ENCODE measurements at places on chromosomes 2 and 18. TPM values are rescaled to one million over a fixed set of nuclear protein-coding genes. Genes with fewer than 3 reads are reported as not detected.

GRCh38 chr2:150358468-150358807 lies 129.0 kb downstream of the RND3 start:
- no peak overlapping the region for H3K27ac ChIP-seq
- no peak overlapping the region for H3K4me3 ChIP-seq
- H3K4me1 ChIP-seq: no peaks in the 10 kb centered on the region
- H3K36me3 ChIP-seq: no peaks in the 10 kb centered on the region
- no peak for DNase-seq

DNA sequence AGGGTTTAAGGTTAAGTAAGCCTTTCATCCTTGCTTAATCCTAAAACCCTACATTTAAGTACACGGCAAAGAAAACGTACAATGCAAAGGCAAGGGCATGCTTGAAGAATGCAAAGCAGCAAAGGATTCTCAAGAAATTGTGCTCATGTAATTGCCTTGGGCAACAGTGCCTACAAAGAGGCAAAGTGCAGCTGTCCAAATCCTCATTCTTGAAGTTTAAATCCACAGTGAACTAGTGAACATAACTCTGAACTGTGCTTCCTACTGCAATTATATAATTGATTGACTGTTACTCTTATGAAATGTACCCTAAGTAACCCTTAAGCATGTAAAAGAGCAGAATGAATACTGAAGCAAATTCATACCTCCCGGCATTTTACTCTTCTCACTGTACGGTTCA lies 85.4 kb downstream of the MAP3K20 start:
- H3K4me1 ChIP-seq: no peaks in the 10 kb centered on the region
- H3K27ac ChIP-seq: peak overlapping the region; percentile 68
- H3K27me3 ChIP-seq: no peaks in the 10 kb centered on the region
- no peak for DNase-seq

DNA sequence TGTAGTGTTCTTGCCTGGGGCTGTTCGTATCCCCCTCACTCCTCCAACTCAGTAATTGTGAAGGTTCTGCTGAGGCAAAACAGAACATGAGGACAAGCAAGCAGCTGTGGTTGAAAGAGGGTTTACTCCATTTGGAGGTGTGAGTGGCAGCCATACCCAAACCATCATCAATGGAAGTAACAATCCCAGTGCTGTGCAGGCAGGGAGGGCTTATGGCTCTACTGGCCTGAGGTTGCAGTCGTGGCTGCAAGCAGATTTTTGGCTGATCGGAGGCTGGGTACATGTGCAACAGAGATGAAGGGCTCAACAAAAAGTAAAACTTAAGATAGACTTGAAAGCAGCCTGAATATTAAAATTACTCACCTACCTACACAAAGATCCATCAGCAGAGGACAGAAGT lies 13.2 kb downstream of the SRSF7 start:
- no peaks in the 10 kb centered on the region for H3K27me3 ChIP-seq
- no peak overlapping the region for H3K4me3 ChIP-seq
- H3K4me1 ChIP-seq: peaks cover 32% of the 10 kb centered on the region
- H3K27ac ChIP-seq: peak overlapping the region; percentile 74

GRCh38 chr2:29977284-29977683 lies 55.9 kb upstream of the ALK start:
- H3K4me3 ChIP-seq: no peak overlapping the region
- no peaks in the 10 kb centered on the region for H3K36me3 ChIP-seq
- no peaks in the 10 kb centered on the region for H3K27me3 ChIP-seq
- no peak overlapping the region for H3K27ac ChIP-seq

DNA sequence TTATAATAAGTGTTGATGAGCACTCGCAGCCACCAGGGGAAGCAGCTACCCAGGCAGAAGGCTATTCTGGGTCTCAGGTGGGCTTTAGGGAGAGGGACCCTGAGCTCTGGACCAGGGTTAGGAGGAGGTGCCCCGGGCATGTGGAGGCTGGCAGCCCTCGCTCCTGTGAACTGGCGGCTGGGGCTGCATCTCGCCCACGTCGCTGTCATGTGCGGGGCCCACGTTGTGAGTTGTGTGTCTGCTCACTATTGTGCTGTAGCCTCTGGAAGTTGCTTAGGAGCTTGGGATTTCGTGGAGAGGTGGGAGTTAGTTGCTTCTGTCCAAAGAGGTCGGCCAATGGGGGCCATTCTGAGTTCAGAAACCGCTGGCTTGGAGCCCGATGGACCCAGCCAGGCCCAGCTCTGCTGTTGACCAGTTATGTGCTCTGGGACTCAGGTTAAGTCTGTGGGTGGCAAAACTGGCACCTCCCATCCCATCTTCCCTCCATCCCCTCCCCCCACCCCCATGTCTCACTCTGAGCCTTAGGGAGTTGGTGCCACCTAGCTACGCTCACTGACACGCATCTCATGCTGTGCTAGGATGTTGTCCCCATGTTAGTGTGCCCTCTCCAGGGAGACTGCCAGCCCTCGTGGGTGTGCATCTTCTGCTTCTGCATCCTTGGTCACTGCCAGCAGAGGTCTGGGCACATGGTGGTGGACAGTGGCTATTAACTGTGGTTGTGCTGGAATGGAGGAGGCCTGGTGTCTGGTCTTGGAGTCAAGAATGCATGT lies 18.5 kb downstream of the RRM2 start:
- no peaks in the 10 kb centered on the region for H3K36me3 ChIP-seq
- H3K4me3 ChIP-seq: no peak overlapping the region
- peaks cover 9% of the 10 kb centered on the region for H3K4me1 ChIP-seq

DNA sequence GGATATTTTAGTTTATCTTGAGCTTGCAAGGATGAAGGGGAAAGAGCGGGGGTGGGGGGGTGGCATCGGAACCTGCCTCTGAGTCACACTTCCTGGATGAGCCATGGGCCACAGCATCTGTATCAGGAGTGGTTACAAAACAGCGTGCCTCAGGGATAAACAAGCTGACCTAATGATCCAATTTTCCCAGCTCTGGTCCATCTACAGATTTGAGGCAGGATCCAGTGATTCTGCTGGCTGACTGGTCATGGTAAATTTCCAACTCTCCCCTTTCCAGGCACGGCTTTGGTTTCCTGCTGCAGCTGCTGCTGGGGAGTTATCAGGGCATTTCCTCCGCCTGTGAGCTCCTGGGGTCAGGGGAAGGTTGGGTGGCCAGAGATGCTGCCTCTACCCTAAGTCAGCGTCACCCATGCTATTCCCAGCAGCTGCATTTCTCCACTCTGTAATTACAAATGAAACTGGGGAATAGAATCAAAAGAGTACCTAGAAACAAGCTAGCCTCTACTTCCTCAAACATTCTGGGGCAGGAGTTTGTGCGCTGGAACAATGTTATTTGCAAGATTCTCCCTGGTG lies 4.7 kb upstream of the HPCAL1 start:
- DNase-seq: peak; percentile 59
- peaks cover 23% of the 10 kb centered on the region for H3K4me1 ChIP-seq
- no peak overlapping the region for H3K4me3 ChIP-seq
- no peaks in the 10 kb centered on the region for H3K36me3 ChIP-seq

DNA sequence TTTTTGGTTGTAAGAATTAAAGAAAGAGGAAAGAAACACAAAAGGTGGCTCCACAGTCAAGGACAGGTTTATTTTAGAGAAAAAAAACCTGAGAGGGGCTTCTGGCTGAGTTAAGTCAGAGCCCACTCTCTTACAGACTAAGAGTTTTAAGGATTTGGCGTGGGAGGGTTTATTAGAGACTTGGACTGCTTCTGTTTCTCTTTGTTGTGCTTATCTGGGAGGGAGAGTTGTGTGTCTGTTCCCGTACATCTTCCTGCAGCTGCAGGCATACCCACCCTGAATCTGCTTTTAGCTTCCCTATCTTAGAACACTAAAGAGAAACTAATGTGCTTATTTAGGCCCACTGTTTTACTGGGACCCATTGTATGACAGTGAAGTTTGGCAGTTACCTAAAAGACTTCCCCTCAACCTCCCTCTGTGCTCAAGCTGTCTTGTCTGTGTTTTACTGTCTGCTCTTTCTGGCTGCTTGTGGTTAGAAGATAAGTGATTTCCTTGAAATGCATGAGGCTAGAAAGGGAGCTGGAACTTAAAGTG lies 2.7 kb downstream of the RSAD2 start:
- H3K4me3 ChIP-seq: no peak overlapping the region
- H3K27ac ChIP-seq: no peak overlapping the region
- H3K36me3 ChIP-seq: no peaks in the 10 kb centered on the region
- peaks cover 14% of the 10 kb centered on the region for H3K4me1 ChIP-seq

DNA sequence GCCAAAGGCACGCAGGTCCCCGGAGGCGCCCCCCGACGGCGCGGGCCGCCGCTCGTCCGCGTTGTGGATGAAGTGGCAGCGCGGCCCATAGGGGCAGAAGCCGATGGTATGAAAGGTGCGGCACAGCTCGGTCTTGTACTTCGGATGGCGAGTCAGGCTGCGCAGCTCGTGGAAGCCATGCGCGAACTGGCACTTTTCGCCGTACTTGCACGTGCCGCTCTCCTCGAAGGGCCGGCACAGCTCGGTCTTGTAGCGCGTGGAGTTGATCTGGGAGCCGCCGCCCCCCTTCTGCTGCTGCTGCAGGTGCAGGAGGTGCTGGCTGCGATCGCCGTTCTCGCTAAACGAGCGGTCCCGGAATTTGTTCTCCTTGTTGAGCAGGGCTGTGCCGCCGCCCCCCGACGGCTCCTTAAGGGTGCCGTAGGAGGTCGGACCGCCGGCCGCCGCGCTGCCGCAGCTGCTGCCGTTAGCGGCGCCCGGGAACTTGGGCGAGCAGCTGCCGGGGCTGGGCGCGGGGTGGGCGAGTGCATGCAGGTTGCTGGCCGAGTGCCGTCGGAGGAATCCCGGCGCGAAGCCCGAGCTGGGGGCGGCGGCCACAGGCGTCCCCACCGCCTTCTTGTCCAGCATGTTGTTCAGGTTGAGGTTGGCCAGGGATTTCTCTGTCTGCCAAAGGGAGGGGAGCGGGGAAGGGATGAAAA lies 1.2 kb downstream of the ZFP36L2 start:
- H3K27me3 ChIP-seq: no peaks in the 10 kb centered on the region
- H3K36me3 ChIP-seq: no peaks in the 10 kb centered on the region
- H3K4me1 ChIP-seq: peaks cover 45% of the 10 kb centered on the region
- H3K4me3 ChIP-seq: peak overlapping the region; percentile 85

GRCh38 chr2:239227661-239228371 lies 173.0 kb downstream of the HDAC4 start:
- DNase-seq: no peak
- H3K4me1 ChIP-seq: peaks cover 43% of the 10 kb centered on the region
- no peak overlapping the region for H3K4me3 ChIP-seq
- H3K27ac ChIP-seq: peak overlapping the region; percentile 78

DNA sequence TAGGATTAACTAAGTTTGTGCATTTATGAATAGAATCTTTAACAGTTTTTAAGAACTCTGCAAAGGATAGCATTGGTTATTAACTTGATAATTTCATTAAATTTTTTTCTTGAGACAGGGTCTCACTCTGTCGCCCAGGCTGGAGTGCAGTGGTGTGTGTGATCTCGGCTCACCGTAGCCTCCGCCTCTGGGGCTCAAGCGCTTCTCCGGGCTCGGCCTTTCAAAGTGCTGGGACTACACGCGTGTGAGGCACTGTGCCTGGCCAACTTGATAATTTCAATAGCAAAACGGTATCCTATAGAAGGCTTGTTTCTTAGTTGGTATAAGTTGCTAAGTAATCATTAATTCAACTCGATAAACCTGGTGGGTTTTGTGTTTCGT lies 38.0 kb downstream of the ADNP2 start:
- peak overlapping the region; percentile 46 for H3K4me3 ChIP-seq
- peaks cover 6% of the 10 kb centered on the region for H3K4me1 ChIP-seq
- H3K27ac ChIP-seq: no peak overlapping the region
- H3K27me3 ChIP-seq: no peaks in the 10 kb centered on the region
- DNase-seq: no peak
- no peaks in the 10 kb centered on the region for H3K36me3 ChIP-seq

Gene OSR1
- 1.4 TPM for total RNA-seq

Gene NYAP2
- total RNA-seq: not detected

Gene SPATA3
- total RNA-seq: not detected

Data from transverse colon (tissue), 4 donors.